ENCODE measurements at places on chromosomes 11 and 22.

DNA sequence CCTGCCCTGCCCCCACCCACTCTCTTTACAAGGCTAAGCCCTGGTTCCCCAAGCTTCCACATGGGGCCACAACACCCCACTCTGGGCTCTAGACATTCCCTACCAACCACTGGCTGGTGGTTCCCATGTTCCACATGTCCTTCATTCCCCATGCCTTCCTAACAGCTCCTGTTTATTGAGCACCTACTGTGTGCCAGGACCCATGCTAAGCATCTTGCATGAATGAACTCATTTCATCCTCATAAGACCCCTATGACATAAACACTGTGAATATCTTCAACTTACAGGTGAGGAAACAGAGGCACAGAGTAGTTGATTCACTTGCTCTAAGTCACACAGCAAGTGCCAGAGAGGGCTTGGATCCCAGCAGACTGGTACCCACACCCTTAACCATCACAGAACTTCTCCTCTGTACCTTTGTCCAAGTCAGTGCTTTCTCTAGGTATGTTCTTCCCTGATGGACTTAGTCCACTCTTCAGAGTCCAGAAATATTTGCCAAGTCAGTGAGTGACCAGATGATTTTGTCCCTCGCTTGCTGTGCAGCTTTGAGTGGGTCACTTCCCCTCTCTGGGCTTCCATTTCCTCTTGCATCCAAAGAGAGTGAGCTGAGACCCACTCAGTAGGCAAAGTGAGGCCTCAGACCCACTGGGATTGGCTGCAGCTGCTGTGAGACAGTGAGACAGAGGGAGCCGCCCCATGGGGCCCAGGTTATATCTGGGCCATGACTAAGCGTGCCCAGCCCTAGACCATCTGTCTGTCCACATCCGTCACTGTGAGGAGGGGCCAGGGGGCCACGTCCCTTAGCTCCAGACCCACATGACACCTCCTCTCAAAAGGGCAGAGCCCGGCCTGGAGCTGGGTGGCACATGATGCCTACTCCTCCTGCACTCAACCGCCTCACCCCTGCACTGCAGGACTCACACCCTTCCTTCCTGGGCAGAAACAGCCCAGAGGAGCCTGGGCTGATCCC lies 132.4 kb downstream of the MN1 start:
- no peak for DNase-seq

- DNase-seq = no peak
Observed at GRCh38 chr22:39341179-39341578, 8.6 kb upstream of the SYNGR1 start.

DNA sequence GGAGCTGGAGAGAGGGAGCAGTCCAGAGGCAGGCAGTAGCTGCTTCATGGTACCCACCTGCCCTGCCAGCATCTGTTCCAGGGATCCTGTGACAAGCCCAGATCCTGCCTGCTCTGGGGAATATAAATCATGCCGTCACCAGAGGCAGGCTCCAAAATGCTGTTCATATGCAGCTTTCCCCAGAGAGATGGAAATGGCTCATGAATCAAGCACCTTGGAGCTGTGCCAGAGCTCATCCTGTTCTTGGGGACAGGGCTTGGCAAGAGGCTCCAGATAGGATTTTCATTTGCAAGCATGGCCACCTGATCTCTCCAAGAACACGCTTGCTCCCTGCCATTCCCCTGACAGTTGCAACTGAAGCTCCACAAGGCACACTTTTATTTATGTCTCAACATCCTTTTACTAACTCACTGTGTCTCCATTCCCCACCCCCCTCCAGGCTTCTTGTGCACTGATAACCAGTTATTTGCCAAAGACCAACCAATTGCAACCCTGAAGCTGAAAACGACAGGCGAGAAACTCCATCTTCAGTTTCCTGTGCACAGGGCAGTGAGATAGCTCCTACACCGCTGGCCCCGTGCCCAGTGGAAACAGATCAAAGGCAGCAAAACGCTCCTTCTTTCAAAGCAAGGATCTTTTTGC lies 115.8 kb upstream of the PITPNB start:
- DNase-seq = peak; percentile 97

- no peak for DNase-seq
Observed at GRCh38 chr11:109401545-109401944, 20.4 kb upstream of the C11orf87 start.

GRCh38 chr11:66328302-66329144 lies 7.7 kb downstream of the RIN1 start:
- DNase-seq = peak; percentile 44

DNA sequence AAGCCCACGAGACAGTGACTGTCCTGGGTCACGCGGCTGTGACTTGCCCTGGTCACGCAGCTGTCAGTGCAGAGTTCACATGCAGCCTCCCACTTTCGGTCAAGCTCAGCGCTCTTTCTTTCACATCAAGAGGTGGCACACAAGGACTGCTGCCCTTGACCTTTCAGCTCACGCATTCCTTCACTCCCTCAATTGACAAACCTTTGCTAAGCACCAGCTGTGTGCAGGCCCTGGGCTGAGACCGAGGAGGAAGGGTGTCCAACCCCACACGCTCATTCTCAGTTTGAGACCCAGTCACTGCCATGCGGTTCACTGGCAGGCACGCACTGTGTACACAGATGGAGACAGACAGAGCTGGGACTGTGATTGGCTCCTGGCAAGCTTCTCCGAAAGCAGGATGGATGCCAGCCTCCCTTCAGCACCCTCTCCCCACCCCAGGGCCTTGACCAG lies 70.3 kb downstream of the SCUBE1 start:
- no peak for DNase-seq

DNA sequence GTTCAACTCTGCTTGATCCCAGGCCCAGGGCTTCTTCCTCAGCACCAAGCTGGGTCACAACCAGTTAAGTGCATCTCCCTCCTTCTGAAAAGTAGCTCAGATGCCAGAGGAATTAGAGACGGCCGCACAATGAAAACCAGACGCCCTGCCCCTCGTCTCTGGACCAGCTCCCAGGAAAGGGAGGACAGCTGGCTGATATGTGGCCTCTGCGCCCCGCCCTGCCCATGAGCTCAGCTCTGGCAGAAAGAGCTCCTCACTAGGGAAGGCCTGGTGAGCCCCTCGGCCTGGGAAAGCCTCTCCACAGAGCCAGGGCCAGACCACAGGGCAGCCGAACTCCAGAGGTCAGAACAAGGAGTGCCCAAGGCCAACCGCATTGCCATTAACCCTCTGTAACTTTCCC lies 18.1 kb upstream of the SCGB1A1 start:
- no peak for DNase-seq

DNA sequence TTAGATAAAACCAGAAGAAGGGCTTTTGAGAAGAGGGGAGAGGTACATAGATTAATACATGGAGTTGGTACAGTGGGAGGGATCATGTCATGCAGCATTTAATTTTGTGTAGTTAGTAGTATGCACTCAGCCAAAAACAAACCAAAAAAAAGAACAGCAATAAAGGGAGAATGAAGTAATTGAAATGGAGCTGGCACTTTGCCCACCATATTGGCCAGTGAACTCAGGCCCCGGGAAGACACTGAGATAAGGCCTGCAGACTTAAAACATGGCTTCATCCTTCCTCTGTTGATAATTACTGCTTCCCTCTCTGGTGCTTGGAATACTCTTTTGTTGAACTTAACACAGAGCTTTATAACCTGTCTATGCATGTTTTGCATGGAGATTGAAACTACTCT lies 3.1 kb downstream of the PANX1 start:
- peak; percentile 31 for DNase-seq

DNA sequence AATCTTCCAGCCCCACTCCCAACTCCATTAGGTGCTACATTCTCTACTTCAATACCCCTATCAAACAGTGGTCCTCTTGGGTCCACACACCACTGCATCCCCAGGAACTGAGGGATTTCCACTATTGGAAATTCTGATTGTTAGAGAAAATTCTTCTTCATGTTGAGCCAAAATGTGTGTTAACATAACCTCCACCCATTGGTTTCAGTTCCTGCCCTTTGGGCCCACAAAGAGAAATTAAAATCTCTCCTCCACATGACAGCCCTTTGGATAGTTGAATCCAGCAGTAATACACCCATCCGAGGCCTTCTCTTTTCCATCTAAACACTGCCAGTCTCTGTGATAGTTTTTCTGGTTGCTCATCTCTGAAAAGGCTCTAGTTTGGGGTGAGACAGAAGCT lies 2.1 kb downstream of the VSIG2 start:
- DNase-seq = no peak

DNA sequence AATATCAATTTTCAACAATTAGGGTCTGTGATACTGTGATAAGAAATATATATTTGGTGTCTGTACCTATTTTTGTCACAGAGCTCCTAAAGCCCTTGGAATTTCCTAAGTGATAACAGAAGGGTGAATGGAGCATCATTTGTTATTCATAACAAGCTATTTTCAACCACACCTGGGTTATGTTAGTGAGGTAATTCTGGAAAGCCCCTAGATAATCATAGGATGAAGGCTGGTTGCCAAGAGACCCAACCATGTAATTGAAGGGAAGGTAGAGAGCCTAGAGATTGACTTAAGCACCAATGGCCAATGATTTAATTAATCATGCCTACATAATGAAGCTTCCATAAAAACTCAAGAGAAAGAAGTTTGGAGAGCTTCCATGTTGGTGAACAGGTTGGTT lies 109.4 kb downstream of the KIF18A start:
- DNase-seq = no peak

DNA sequence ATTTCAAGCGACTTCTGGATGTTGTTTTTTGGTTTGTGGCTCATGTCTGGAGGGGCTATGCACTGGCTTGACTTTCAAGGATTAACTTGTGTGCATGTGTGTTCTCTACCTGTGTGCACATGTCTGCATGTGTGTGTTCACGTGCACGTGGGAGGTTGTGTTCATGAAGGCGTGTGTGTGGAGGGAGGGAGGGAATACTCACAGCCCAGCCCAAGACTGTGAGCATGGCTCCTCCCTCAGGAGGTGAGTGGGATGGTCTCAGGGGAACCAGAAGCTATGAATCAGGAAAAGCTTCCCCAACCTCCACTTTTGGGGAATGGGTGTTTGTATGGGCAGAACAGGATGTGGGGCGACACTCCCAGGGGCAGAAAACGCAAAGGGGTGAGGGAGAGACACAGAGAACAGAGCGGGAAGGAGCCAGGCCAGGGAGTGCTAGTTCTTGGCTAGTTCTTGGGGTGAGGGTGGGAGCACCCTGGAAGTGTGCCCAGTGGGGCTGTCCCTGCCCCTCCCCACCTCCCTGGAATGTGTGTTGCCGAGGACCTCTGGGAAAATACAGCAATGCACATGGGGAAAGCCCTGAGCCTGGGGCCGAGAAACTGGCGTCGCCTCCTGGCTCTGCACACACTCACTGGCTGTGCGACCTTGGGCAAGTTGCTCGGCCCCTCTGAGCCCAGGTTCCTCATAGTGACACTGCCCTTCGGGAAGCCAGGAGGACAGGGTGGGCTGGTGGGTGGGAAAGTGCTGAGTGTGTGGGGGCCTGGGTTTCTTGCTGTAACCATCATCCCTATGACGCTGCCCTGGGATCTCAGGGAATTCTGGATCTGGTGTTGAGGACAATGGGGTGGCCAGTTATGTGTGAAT lies 16.9 kb upstream of the ALX4 start:
- no peak for DNase-seq

DNA sequence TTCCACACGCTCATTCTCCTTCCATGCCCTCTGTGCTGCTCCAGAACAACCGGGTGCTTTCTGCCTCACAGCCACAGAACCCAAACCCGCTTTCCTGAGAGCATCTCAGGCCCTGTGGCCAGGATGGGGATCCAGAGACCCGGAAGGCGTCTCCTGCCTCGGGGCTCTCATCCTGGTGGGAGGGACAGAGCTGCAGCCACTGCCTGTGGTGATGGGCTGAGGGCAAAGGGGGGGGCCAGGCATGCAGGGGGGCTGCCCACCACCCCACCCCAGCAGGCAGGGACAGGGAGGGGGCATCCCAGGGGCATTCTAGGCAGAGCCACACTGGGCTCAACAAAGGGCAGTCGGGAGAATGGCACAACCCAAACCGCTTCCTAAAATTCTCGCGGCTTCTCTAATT lies 41.4 kb downstream of the CERK start:
- DNase-seq = no peak

GRCh38 chr11:12200279-12200990 lies 90.0 kb downstream of the MICAL2 start:
- DNase-seq = peak; percentile 91

GRCh38 chr22:24376002-24376401 lies 51.4 kb upstream of the ADORA2A start:
- no peak for DNase-seq

DNA sequence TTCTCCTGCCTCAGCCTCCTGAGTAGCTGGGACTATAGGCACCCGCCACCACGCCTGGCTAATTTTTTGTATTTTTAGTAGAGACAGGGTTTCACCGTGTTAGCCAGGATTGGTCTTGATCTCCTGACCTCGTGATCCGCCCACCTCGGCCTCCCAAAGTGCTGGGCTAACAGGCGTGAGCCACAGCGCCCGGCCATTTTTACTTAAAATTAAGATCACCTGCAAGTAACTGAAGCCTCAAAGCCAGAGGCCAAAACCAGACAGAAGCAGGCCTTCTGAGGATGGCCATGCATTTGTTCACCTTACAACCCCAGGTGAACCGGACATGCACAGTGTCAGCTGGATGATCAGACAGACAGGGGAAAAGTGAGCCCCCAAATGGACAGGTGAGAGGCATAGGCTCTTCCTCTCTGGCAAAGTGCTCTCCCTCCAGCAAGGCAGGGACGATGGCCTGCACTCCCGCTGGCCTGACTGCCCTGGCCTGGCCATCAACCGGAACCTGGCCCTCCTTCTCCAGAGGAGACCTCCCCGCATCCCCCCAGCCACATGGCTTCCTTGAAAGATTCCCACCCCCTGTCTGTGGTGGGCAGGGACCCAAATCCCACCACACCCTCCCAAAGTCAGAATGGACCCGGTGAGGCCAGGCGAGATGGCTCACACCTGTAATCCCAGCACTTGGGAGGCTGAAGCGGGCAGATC lies 25.9 kb downstream of the APOBEC3H start:
- DNase-seq = no peak

DNA sequence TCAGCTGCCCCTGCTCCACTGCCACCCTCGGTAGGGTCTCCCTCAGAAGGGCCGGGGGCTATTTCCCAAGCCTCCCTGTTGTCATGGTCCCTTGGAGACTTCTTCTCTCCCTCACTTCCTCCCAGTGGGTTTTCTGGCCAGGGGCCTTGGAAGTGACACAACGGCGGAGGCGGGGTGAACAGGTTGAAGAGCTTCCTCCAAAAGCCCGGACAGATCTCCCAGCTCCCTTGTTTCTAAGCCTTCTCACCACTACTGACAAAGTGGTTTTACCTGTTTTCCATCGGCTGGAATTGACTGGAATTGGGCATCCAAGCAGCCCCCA lies 14.5 kb downstream of the MYH9 start:
- DNase-seq = no peak

DNA sequence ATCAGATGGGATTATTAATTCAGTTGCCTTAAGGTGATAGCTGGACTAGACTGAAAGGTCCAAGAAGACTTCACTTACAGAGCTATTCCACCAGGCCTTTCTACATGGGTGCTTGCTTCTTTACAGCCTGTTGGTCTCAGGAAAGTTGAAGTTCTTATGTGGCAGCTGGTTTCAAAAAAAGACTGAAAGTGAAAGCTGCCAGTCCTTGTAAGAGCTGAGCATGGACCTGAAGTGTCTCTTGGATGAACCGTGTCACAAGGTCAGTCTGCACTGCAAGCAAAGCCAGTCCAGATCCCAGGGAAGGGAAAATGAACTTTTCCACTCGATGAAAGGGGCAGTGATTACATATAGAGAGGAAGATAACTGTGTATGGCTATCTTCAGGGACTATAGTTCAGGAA lies 201.5 kb upstream of the LUZP2 start:
- no peak for DNase-seq

- no peak for DNase-seq
Observed at GRCh38 chr22:27075891-27076290, 418.5 kb downstream of the MIAT start.
